NCI-H1048 (cell line): ENCODE measurements at places on chromosomes 16 and 17.

GRCh38 chr16:67546761-67547422 is 15.4 kb upstream of the CTCF start:
- no peak for DNase-seq

DNA sequence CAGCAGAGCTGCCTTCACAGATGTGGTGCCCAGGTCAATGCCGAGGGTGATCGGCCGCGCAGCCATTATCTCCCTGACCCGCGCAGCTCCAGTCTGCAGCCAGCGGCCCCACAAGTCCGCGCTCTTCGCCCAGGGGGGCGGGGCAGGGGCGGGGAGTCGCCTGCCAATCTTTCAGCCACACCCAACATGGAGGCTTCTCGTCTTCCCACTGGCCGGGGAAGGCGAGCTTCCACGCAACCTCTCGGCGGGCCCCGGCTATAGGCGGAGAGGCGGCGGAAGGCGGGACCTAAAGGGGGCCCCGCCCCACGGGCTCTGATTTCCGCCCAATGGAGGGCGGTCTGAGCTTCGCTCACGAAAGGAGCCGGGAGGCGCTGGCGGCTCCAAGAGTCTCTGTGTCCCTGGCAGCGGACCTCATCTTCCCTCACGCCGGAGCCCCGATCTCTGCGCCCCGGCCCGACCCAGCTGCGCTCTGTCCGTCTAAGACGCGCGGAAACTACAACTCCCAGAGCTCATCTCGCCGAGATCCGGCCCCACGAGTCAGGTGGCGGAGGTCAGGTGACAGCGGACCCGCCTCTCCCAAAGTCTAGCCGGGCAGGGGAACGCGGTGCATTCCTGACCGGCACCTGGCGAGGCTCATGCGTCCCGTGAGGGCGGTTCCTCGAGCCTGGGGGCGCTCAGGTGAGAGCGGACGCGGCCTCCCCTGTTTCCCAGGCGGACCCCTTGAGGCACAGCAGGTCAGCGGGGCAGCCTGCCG is at the start of the genes CTNS and SHPK:
Gene CTNS, plus strand, starts transcription at position 607 of the 754 bp plus-strand sequence. CDS start 3,447 bp downstream, outside the sequence.
Gene SHPK, minus strand, starts transcription at position 97 of the 754 bp plus-strand sequence. Its CDS starts 31 bp downstream, at position 66.
- DNase-seq = peak; percentile 90

DNA sequence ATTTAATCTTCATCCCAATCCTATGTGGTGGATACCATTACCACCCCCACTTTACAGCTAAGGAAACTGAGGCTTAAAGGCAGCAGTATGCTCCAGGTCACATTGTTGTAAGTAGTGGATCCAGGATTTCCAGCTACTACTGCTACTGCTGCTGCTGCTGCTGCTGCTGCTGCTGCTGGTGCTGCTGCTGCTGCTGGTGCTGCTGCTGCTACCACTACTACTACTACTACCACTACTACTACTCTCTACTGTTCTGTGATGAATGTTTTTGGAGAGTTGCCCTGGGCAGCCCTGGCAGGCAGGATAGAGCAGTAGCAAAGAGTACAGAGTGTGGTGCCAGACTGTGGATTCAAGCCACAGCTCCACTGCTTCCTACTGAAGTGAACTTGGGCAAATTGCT is 49.3 kb upstream of the SLC12A3 start:
- DNase-seq = no peak

DNA sequence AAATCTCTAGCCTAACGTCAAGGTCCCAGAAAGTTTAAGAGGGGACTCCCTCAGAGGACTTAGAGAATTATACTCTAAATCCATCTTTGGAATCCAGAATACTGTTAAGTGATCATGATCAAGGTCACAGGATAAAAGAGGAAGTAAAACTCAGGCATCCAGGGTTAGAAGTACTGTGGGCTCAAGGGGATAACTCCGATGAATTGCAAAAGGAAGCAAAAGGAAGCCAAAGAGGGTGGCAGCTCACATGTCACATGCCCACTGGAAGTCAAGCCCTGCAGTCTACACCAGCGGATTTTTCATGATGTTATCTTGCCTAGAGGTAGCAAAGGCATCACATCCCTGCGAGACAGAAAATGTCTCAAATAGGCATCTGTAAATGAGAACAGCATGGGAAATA is 3.8 kb downstream of the ZNF821 start:
- no peak for DNase-seq

DNA sequence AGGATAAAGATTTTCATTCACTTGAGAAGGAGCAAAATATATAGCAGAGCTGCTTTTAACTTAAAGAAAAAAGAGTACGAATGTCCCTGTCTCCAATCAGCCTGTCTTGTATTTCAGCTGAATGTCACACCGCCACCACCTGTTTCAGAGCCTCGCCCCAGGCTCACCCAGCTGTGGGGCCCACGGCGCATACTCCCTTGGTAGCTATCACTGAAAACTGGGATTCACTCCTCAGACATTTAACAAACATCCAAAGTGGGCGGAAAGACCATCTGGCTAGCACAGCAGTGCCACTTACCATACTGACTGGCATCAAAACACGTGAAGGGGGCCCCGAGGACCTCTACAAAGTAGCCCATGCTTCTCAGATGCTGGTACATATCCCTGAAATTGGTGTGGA is 25.4 kb upstream of the SLC38A8 start:
- DNase-seq = no peak

GRCh38 chr16:10880594-10881452 is 3.8 kb downstream of the CIITA start:
- no peak for DNase-seq

DNA sequence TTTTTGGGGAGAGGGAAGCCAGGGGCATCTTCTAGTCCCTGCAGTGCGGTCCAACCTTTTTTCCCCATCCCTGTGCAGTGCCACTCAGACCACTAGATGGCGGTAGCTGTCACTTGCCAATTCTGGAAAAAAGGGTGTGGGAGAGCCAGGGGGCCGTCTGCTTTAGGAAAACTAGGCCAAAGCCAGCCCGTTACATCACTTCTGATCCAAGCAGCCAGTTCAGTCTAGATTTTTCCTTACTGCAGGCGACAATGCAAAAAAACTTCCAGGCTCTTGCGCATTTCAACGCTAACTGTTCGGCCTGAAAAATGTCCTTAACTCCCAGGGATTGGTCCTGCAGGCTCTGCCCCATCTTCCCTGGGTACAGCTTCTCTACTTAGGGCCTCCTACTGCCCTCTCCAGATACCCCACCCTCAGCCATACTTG is 69.2 kb upstream of the CES5A start:
- no peak for DNase-seq

DNA sequence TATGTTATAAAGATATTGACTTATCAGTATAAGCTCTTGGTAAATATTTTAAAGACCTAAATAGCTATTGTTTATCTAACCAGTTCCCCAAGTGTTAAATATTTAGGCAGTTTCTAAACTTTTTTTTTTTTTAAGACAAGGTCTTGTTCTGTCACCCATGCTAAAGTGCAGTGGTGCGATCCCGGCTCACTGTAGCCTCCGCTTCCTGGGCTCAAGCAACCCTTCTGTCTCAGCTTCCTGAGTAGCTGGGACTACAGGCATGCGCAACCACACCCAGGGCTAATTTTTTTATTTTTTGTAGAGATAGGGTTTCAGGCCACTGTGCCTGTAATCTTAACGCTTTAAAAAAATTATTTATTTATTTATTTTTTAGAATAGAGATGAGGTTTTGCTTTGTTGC is 43.5 kb downstream of the SNX29 start:
- DNase-seq = no peak

- no peak for DNase-seq
Observed at GRCh38 chr17:80428363-80428762, 13.4 kb downstream of the ENDOV start.

DNA sequence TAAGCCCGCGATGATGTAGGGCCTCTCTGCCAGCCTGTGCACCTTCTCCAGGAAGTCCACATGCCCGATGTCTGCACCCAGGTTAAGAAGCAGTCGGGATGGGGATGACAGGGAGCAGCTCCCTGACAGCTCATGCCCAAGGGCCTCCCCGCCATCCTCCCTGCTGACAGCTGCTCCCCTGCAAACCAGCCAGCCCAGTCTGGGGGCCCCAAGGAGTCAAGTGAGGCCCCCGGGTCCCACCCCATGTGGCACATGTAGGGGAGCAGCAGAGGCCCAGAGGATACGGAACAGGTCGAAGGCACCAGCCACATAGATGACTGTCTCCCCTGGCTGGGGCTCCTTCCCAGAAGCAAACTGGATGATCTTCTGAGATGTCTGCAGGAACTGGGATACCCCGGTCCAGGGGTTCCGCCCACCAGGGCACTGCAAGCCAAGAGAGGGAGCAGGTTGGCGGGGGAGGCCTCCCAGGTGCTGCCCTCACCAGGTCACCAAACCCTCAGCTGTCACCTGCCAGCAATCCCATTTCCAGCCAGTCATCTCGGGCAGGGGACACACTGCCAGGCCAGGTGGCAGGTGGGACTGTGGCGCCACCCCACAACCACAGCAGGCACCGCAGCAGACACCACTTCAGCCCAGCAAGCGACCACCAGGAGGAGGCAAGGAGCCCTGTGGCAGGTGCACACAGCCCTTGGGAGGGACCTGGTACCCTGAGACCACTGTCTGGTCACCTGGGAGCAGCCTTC is 4.6 kb downstream of the PCYT2 start:
- DNase-seq = no peak
